ENCODE measurements at places on chromosomes 6 and 20.

- no peak for DNase-seq
Observed at GRCh38 chr20:58630063-58630462, 21.0 kb upstream of the STX16 start.

- no peak for DNase-seq
Observed at GRCh38 chr6:54445207-54445606, 137.0 kb downstream of the TINAG start.

- DNase-seq = no peak
Observed at GRCh38 chr20:15245896-15246295, 908.5 kb upstream of the FLRT3 start.

- peak; percentile 74 for DNase-seq
Observed at GRCh38 chr6:154606457-154606856, 96.0 kb upstream of the CNKSR3 start.

DNA sequence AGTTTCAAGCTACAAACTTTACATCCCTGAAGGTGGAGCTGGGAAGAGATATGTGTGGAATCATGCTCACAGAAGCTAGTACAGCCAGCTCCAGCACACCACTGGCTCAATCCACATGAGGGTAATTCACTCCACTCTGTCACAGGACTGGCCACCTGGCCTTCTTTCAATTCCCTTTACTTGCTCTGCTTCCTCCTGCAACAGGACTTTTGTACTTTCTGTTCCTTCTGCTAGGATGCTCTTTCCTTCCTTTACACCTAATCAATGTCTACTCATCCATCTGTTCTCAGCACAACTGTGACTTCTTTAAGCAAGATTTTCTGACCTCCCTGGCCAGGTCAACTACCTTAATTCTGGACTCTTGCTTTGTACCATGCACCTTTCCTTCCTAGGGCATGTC is 39.4 kb upstream of the MYB start:
- DNase-seq = no peak

DNA sequence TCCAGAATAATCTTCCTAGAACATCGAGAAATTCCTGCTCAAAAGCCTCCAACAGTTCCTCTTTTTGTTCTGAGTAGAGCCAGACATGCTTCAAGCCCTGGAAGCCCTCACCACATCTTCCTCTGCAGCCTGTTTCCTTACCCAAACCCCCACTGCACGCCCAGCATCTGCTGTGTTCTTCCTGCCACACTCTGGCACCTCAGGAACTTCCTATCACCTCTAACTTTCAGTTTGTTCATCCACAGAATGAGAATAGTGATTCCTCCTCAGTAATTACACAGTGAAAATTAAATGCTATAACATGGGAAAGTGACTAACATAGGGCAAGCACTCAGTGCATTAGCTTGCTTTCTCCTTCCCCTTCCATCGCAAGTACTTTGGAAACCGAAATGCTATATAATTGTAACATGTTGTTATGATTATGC is 26.3 kb downstream of the C6orf89 start:
- DNase-seq = peak; percentile 16

GRCh38 chr6:97864366-97864765 is 581.4 kb upstream of the MMS22L start:
- DNase-seq = no peak

- no peak for DNase-seq
Observed at GRCh38 chr6:128036808-128037570, 136.1 kb upstream of the THEMIS start.

DNA sequence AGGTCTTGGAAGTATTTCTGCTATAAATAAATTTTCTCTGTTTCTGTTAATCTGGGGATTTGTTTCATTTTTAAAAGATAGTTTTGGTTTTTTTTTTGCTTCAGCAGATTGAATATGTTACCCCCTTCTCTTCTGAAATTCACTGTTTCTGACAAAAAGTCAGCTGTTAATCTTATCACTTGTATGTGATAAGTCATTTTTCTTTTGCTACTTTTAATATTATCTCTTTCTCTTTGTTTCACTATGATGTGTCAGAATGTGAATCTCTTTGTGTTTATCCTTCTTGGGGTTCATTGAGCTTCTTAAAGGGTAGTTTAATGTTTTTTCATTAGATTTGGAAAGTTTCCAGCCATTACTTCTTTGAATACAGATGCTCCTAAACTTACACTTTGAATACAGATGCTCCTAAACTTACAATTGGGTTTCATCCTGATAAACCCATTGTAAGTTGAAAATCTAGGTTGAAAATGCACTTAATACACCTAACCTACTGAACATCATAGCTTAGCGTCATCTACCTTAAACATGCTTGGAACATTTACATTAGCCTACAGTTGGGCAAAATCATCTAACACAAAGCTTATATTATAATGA is 154.2 kb upstream of the COL21A1 start:
- no peak for DNase-seq

DNA sequence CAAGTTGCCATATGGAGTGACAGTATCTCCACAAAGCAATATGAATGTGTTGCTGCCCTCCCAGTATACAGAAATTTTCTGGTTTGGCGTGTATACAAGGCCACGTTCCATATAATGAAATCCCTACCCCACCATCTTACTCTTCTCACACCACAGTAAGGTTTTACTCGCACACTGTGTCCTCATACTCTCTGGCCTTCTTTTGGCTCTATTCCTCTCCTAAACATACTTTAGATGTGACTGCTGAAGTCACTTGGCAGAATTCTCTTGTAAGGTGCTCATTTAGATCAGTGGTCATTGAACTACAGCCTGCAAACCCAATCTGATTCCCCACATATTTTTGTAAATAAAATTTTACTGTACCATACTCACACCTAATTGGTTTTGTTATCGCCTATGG is 123.2 kb downstream of the RFPL4B start:
- DNase-seq = no peak

GRCh38 chr6:168109171-168109570 is 30.2 kb upstream of the FRMD1 start:
- DNase-seq = no peak

DNA sequence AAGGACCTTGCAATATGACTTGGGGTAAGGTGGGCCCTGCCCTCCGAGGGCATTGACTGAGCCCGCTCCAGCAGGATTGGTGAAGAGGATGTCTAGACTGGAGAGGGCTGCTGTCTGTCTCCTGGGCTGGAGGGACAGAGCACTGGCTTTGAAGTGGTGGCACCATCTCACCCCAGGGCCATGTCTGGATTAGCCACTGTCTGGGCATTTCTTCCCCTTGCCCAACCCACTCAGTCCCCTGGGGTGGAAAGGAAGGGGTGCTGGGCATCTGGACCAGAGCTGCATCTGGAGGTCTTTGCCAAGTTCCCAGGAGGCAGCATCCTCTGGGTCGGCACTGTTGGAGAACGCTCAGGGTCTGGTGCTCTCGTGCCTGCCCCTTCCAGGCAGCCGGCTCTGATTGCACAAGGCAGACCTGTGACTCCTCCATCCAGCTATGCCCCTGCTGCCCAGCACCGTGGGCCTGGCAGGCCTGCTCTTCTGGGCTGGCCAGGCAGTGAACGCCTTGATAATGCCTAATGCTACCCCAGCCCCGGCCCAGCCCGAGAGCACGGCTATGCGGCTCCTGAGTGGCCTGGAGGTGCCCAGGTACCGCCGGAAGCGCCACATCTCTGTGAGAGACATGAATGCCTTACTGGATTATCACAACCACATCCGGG is at the start of gene R3HDML:
TSS of gene R3HDML (plus strand) at position 319 of the 656 bp plus-strand sequence. CDS start at position 434, 115 bp downstream.
- DNase-seq = no peak

DNA sequence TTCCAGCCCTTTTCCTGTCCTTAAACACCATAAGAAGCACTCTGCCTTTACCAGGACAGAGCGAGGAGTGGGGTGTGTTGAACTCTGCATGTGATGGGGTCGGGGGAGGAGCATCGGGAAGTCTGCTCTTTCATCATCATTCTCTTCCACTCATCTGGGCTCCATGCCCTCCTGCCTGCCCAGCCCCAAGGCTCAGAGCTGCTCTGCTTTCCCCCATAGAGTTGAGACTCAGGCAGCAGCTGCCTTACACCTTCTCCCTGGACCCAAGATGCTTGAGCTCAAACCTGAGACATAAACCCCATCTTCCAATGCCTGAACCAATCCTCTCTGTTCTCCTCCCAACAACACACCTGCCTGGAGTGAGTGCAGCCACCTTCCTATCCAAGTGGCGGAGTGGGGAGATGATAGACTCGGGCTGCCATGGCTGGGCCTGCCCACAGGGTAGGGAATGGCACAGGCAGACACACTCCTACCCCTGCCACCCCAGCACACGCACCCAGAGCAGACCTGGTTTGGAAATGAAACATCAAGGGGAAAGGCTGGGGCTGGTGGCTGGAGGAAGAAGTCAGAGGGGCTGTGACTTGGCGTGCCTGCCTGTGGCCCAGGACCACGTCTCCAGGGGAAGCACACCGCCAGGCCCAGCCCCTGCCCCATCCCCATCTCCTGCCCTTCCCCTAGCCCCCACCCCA is 28.4 kb downstream of the TFEB start:
- no peak for DNase-seq

- DNase-seq = no peak
Observed at GRCh38 chr6:1940381-1940780, 305.0 kb downstream of the GMDS start.

- DNase-seq = no peak
Observed at GRCh38 chr6:113629256-113629655, 227.9 kb upstream of the MARCKS start.

DNA sequence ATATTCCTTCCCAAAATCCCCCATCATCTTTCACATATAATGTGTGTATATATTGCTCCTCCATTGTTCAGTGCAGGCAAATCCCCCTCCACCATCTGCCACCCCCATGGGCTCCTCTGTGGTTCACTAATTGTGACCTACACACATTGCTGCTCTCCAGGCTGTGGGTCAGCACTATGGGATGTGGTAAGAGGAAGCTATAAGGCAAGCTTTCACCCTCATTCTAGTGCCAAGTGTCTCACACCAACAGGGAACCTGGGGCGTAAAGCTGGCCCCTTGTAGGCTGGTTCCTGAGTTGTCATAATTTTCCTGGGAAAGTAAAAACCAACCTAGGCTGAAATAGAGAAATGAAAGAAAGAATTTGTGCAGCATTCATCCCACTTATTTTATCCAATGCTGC is 16.8 kb downstream of the FKBP1A start:
- no peak for DNase-seq

DNA sequence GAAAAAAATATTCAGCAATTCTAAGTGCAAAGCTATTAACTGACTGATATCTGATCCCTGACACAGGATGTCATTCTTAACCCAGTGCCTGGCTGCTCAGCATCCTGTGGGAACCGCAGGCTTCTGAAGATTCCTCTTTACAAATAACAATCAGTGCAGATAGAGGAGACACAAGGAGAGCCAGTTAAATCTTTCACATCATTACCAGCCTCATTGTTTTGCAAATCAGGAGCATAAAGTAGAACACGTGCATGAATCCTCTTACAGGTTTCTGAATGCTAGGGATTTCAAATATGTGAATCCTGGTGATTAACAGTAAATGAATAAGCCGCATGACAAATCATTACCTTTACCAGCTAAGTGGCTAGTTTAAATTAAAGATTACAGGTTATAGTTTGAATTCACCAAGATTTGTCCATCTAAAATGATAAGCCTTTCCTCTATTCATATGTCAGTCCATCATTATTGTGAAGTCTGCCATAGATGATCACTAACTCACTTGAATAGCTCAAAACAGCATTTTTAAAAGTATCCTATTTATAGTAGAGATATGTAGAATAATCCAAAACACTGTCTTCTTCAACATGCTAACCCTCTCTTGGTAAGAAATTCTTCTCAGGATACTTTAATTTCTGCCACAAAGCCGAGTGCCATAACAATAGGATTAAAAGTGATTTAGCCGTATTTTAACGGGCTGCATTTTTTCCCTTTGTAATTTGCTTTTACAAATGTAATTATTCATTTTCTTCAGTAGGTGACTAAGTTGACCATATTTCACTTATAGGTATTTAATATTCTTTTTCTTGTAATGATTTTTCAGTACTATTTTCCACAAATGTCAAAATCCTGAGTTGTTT is 367.3 kb upstream of the EPHA7 start:
- DNase-seq = no peak

DNA sequence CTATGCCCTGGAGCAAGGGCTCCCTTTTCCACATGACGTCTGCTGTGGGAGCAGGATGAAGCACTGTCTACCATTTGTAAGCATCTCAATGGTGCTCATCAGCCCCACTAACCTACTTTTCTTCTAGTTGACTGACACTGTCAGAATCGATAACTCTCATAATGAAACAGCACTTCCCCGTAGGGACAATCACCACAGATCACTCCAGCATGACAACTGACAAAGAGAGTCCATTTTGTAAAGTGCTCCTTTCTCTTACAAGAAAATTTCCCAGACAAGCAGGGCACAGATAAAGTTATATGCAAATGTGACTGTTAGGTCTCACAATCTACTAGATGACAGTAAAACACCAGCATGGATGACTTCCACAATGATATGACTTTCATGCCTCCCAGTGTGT is 46.4 kb downstream of the HEBP2 start:
- no peak for DNase-seq

GRCh38 chr6:130962966-130963365 is 100.1 kb downstream of the EPB41L2 start:
- no peak for DNase-seq

- no peak for DNase-seq
Observed at GRCh38 chr6:146948790-146949342, 255.4 kb upstream of the STXBP5 start.

DNA sequence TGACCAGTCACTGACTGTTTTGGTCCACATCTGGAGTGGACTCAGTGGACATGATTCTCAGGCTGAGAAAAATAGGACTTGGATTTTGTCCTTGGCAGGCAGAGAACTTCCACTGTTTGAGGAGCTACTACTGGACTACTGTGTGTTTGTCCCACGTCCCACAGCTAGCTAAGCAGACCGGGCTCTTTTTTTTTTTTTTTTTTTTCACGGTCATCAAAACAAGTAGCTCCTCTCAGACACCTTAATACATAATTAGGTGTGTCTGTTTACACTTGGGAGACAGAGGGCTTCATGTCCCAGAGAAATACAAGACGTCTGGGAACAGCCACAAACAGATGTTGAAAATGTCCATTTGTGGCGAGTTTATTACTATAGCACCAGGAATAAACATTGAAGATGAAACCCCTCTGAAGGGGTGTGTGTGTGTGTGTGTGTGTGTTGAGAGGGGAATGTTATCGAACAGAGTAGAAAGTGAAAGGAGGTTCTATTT is 155.0 kb upstream of the SUPT3H start:
- DNase-seq = no peak

Measured in activated T-cell treated with anti-CD3 and anti-CD28 coated beads for 24 hours (primary cell).